Airway epithelial cell (primary cell): ENCODE measurements at places on chromosomes 16 and 17. TPM values are rescaled to one million over a fixed set of nuclear protein-coding genes. Genes with fewer than 3 reads are reported as not detected.

Gene USH1G
- total RNA-seq, result 5.2 and 5.6 TPM in 2 replicates

Gene TNP2
- total RNA-seq, result not detected in 2 replicates

Gene MSI2
- 12.5 and 14.5 TPM in 2 replicates for total RNA-seq

Gene RECQL5
- total RNA-seq, result 15.7 and 22.9 TPM in 2 replicates

Gene LIMD2
- 17.1 and 21.8 TPM in 2 replicates for total RNA-seq

Gene CA5A
- total RNA-seq, result not detected in 2 replicates

Gene KRTAP1-5
- total RNA-seq, result not detected in 2 replicates

Gene RPGRIP1L
- 6.0 and 8.7 TPM in 2 replicates for total RNA-seq

Gene SYCE1L
- 0.65 and 3.2 TPM in 2 replicates for total RNA-seq

Gene ACAP1
- total RNA-seq, result 0.42 and 0.78 TPM in 2 replicates

Gene ABCC6
- total RNA-seq, result not detected in 2 replicates

Gene ALDH3A1
- total RNA-seq, result 42.2 and 62.1 TPM in 2 replicates

Gene UBE2I
- 68.8 and 72.0 TPM in 2 replicates for total RNA-seq

Gene TRAPPC2L
- total RNA-seq, result 38.0 and 46.8 TPM in 2 replicates

Gene PIMREG
- 22.2 and 27.6 TPM in 2 replicates for total RNA-seq

Gene PRR35
- total RNA-seq, result not detected in 2 replicates

Gene C16orf92
- not detected in 2 replicates for total RNA-seq

Gene SERPINF2
- total RNA-seq, result 1.6 and 1.9 TPM in 2 replicates
